CD8-positive, alpha-beta memory T cell (primary cell): ENCODE measurements at places on chromosomes 2 and 18. TPM values are rescaled to one million over a fixed set of nuclear protein-coding genes. Genes with fewer than 3 reads are reported as not detected.
A peak's percentile ranks its signal among the peaks of the same experiment; 100 is the strongest.

GRCh38 chr2:98158305-98158704 is 71.3 kb downstream of the VWA3B start:
- DNase-seq = no peak

- no peak for DNase-seq
Measured at GRCh38 chr2:158729873-158730620, 65.1 kb upstream of the DAPL1 start.

GRCh38 chr18:63262369-63263335 is 56.9 kb downstream of the BCL2 start:
- no peak for DNase-seq

DNA sequence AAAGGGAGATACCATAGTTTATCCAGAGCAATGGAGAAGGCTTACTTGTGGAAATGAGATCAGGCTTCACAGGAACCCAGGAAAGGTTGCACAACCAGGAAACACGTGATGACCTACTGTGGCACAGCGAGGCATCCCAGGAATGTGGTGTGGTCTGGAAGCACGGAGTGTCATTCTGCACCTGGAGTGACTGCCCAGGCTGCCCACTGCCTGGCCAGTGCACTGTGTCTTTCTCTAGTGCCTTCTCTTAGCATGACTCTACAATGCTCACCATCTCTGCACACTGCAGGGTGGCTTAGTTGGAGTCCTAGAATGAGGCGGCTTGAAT is 48.9 kb downstream of the CHST9 start:
- DNase-seq = no peak

DNA sequence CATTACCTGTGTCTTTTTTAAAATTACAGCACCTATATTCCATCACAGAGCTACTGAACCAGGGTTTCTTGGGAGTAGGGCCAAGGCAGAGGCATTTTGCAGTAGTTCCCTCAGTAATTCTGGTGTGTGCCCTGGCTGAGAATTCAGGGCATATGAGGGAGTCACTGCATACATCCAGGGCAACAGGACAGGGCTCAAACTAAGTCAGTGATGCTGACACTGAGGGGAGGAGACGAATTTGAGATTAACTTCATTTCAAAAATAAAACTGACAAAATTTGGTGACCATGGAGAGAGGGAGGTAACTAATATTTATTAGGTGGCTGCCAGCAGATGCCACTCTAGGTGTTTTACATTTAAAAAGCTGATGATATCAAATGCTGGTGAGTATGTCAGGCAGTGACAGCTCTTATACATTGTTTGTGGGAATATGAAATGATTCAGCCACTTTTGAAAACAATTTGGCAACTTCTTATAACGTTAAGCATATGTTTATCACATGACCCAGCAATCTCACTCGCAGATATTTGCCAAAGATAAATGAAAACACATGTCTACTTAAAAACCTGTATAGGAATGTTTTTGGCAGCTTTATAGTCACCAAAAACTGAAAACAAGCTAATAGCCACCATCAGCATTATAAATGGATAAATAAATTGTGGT is 20.3 kb downstream of the STRADB start:
- DNase-seq = no peak

DNA sequence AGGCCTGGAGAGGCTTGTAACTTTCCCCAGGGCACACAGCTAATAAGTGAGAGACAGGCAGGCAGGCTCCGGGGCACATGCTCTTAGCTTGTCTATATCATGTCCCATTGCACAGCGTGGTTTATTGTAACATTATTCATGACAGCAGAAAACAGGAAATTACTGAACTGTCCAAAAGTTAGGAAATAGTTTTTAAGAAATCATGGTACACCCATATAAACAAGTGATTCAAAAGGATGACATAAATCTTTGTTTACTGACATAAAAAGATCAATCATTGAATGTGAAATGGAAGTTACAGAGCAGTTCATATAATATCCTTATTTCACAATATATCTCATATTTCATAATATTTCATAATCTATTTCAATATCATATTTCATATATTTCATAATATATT is 34.3 kb upstream of the TXNDC2 start:
- DNase-seq = no peak

- no peak for DNase-seq
Measured at GRCh38 chr2:240585101-240585500, 1.4 kb upstream of the CAPN10 start.

DNA sequence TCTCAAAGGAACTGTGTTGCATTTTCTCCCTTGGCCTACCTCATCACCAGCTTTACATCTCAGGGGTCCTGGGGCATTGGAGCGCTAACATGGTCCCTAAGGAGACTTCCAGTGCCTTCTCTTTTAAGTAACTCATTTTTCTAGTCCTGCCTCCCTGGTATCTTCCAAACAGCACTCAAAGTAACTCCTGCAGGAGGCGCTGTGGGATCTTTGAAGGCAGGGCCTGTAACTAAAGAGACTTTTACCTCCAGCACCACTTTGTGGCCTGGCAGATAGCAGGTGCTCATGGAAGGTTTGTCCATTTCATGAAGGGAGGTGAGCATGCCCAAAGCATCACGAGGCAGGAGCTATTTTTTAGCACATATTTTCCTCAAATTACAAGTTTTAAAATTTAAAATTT is 411.0 kb upstream of the GYPC start:
- DNase-seq = no peak

DNA sequence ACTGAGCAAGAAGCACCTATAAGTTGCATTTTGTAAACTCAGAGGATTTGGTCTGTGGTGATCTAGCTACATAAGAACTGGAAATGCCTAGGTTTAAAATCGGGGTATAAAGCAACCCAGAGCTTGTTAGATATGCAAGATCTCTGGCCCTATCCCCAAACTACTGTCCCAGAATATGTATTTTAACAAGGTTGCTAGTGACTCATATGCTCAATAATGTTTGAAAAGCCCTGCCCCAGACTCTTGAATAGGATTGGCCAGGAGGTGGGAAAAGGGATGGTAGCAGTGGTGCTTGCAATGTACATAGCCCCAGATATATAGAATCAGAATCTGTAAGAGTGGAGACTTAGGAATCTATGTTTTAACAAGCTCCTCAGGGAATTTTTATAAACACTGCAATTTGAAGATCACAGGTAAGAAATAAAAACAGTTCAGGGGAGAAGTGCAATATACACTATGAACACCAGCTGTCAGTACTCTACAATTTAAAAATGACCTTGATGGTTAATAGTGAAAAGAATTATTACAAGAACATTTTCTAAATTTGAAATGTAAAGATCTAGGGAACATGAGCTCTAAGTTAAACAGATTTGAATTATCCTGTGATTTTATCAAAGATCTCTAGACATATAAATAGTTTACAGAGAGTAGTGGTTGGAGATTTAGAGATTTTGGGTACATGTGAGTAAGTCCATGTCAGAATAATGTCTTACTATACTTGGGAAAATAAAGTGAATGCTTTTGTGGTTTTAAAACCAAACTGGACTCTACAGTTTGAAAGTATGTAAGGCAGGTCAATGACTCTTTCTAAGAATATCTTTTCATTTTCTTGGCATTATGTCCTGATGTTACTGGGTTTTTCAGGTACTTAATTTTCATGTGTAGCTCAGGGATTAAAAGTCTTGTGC is 7.7 kb upstream of the MMADHC start:
- DNase-seq = no peak

DNA sequence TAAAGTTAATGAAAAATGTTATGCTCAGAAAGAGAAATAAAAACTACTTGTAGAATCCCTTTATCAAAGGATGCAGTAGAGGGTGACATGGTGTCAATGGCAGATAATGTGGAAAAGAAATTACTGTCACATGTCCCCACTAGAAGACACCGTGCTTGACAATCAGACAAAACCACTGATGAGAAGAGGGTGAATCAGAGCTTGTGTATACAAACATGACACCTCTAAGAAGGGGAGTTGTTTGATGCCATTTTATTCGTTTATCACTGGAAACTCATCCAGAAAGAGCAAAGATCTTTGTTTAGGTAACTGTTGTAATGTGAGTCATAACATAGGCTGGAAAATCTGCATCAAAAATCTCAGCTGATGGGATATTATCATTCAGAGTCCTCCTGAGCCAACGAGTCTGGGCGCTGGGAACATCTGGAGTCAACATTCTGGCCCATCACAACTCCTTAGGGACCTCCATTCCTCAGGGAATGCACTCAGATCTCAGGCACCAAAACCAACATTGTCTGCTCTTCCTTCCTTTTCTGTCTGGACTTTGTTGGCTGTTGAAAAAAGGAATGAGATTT is 49.5 kb upstream of the RAB12 start:
- DNase-seq = no peak

- no peak for DNase-seq
Measured at GRCh38 chr2:18837240-18837639, 247.9 kb upstream of the NT5C1B start.

GRCh38 chr18:76672627-76673026 is 149.7 kb upstream of the ZNF236 start:
- DNase-seq = no peak

DNA sequence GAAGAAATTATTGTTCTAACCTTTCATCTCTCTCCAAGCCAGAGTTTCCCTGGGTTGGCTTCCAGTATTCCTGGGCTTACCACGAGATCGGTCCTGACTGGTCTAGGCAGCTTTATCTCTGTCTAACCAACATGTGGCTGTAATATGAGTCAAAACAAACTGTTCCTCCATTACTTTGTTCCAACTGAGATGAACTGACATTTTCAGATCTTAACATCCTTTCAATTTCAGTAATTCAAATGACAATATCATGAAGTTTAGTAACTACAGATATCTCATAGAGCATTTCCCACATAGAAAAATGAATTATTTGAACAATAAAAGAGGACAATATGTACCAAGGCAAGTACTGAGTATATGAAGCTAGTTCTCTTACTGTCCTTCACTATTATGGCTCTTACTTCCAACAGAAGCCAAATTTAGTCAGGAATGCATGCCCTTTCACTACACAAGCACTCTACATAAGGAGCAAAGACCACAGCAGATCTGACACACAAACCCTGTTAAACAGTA is 15.5 kb downstream of the SLC25A12 start:
- DNase-seq = no peak

DNA sequence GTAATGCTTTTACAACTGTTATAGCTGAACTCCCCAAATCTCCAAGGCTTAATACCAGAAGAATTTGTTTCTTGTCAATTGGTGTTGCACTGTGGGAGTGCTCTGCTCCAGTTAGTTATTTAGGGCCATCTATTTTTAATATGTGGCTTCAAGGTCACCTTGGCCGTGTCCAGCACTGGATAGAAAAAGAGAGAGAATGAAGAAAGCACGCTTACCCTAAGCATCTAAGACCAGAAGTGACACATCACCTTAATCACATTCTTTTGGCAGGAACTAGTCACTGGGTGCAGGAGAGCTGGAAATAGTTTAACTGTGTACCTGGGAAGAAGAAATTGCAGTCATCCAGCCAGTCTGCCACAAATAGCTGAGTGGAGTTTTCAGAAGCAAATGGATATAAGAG is 78.8 kb downstream of the VWC2L start:
- no peak for DNase-seq

The LAMA1 gene
- total RNA-seq = not detected

- DNase-seq = peak; percentile 14
Measured at GRCh38 chr18:61554117-61554776, 221.0 kb downstream of the CDH20 start.

The PRSS56 gene
- not detected for total RNA-seq

The TMEM150A gene
- total RNA-seq = 6.3 TPM

DNA sequence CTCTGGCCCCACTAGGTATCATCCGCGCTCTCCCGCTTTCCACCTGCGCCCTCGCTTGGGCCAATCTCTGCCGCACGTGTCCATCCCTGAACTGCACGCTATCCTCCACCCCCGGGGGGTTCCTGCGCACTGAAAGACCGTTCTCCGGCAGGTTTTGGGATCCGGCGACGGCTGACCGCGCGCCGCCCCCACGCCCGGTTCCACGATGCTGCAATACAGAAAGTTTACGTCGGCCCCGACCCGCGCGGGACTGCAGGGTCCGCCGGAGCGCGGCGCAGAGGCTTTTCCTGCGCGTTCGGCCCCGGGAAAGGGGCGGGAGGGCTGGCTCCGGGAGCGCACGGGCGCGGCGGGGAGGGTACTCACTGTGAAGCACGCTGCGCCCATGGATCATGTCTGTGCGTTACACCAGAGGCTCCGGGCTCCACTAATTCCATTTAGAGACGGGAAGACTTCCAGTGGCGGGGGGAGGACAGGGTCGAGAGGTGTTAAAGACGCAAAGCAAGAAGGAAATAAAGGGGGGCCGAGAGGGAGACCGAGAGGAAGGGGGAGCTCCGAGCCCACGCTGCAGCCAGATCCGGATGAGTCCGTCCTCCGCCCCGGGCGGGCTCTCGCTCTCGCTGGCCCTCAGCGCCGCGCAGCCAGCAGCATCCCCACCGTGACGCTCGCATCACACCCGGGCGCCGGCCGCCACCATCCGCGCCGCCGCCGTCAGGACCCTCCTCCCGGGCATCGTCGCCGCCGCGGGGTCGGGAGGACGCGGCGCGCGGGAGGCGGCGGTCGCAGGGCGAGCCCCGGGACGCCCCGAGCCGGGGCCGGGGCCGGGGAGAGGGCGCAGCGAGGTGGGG is 664 bp downstream of the NETO1 start:
- DNase-seq = no peak

The PROC gene
- total RNA-seq = not detected

DNA sequence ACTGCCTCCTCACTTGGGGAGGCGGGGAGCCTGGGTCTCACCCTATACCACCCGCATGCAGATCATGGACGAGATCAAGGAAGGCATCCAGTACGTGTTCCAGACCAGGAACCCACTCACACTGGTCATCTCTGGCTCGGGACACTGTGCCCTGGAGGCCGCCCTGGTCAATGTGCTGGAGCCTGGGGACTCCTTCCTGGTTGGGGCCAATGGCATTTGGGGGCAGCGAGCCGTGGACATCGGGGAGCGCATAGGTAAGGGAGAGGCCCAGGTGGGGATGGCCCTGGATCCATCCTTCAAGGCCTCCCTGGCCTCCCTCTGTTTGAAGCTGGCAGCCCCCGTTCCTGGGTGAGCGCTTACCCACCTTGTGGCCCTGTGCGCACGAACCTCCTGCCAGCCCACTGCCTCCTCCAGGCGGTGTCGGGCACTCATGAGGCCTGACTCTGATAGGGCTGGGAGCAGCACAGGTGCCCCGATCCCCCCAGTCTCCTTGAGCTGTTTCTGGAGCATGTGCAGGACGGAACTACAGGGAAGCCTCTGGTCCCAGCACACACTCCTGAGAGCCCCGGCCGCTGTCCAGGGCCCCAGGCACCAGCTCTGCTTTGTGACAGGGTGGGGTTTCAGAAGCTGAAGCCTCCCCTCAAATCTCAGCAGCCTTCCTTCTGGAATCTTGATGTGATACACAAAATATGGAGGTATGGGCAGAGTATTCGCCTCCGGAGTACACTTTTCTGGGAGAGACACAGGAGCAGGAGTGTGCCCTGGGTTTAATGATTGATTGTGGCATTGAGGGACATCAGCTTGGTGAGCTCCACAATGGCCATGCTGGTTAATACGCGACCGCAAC is 708 bp downstream of the AGXT start:
- DNase-seq = no peak

The SPATA3 gene
- total RNA-seq = not detected

The RGPD3 gene
- 0.04 TPM for total RNA-seq

GRCh38 chr2:213065583-213066442 is 85.6 kb downstream of the IKZF2 start:
- DNase-seq = peak; percentile 3

DNA sequence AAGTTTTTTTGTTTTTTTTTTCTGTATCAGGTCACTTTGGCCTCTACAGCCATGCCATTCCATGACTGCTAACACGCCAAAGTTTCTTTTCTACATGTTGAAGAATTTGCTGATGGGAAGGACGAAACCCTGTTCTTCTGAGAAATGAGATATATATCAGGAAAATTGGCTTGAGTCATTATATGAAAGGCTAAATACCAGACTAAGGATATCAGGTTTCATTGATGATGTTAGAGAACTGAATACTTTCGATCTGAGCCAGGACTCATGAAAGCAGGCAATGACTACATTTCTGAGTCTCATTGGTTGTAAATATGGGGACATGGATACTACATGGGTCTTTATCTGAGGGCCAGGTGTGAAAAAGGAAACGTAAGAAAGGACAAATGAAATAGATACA is 181.4 kb downstream of the OSR1 start:
- DNase-seq = no peak
